ENCODE measurements at places on chromosomes 16 and 17.
A peak's percentile ranks its signal among the peaks of the same experiment; 100 is the strongest.

DNA sequence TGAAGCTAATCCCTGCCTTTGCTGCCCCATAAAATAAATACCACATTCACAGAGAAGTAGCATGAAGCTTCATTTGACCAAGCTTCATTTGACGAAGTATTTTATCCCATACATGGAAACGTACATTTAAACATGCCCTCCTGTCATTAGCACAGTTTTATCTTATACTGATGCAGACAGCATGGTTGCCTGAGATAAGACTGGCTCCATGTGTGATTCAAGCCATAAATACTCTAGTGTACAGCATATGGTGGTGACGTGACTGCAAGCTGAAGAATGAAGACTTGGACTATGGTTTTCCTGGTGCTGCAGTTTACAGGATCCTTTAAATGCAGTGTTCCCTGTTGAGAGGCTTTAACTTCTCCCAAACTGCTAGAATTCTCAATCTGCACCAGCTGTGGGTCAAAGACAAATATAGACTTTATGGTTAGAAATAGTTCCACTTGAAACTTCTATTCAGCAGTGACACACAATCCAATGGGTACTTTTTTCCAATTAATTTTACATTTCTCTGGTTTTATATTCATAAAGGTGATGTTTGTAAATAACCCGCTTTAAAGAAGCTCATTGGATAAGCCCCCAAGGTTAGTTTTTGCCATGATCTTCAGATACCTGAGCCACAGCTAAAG lies 64.9 kb downstream of the CYB561 start:
- no peak for DNase-seq

DNA sequence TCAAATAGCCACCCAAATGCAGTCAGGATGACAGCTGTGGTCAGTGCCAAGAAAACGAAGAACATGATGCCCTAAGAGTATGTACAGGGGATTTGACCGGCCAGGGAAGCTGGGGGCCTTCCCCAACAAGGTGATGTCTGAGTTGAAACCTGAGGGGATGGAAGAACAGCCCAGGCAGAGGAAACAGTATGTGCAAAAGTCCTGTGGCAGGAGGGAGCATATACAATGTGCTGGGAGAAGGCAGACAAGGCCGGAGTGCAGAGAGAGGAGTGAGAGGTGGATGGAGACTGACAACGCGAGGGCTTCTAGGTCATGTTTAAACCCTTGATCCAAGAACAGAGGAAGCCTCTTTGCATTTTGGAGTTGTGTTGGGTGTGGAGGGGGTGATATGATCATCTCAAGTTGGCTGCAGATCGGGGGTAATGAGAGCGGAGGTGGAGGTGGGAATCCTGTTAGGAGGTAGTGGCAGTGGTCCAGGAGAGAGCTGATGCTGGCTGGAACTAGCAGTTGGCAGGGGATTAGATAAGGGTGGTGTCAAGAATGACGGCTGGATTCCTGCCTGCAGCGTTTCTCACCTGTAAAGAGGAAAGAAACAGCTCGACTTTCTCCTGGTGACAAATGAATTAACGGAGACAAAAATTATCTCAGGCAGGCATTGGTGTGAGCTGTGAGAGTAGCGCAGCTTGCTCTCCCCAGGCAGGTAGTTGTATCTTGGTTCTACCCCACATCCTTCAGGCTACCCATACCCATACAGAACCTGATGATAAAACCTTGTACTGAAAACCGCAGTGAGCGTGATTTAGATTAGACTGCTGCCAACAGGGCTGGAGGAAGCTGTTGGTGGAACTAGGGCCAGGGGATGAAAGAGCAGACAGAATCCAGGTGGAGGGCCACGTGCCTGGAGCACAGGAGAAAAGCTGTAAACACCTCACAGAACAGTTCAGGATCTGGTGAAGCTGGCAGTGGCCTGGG lies 37.2 kb upstream of the NGFR start:
- no peak for DNase-seq

DNA sequence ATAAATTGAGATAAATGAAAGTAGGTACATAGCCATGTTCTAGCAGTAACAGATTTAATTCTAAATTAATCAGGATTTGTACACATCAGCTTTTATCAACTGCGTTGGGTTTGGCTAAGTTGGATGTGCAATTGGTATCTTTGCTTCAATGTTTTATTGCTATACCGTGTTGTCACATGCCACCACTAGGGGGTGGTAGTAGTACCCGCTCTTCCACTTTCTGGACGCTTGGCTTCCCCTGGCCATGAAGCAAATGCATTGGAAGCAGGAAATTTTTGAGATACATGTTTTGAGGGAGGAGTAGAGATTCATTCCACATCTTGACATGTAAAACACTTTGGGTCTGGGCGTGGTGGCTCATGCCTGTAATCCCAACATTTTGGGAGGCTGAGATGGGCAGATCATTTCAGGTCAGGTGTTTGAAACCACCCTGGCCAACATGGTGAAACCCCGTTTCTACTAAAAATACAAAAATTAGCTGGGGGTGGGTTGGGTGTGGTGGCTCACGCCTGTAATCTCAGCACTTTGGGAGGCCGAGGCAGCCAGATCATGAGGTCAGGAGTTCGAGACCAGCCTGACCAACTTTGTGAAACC lies 58.6 kb downstream of the EMP2 start:
- DNase-seq, result no peak

DNA sequence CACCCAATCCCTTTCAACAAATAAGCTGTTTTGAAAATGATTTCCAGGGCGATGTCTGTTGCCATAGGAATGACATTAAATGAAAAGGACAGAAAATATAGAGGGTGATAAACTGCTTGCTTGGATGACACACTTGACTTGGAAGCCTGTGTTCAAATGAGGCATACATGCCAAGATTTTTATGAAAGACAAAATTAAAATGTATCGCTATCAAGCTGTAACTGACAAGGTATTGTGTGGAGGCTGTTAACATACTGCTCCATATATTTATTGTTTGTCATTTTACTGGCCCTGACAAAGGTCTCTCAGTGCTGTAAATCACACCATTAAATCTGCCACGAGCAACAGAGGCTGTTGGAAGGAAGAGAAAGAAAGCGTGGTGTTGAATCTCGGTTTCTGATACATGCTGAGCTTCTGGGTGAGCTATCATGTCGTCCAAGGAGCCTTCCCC lies 456.2 kb upstream of the SALL1 start:
- DNase-seq, result no peak

DNA sequence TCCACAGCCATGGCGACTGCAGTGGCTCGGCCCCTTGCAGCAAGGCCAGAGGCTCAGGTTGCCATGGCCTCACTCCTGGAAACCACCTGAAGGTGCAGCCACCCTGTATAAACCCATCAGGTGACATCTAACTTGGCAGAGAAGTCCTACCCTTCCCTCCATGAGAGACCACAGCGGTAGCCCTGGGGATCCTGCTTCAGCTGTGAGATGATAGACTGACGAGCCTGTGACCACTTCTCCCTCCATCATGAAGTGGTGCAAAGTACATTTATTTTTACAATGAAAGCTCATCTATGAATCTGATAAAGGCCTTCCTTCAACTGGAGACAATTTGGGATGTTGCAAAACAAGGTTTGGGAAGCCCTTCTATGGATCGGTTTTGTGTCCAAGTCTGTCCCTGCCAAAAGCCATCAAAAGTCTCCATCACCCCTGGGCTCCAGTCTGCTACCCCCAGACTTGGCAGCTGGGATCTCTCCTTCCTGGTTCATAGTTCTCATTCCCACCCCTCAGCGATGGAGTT lies 1.8 kb downstream of the ZACN start:
- no peak for DNase-seq

GRCh38 chr17:12509801-12510200 lies 155.9 kb upstream of the MYOCD start:
- no peak for DNase-seq

GRCh38 chr17:45745601-45746494 lies 38.3 kb upstream of the CRHR1 start:
- no peak for DNase-seq

GRCh38 chr16:57061084-57061905 lies 31.1 kb upstream of the CPNE2 start:
- DNase-seq, result peak; percentile 89

DNA sequence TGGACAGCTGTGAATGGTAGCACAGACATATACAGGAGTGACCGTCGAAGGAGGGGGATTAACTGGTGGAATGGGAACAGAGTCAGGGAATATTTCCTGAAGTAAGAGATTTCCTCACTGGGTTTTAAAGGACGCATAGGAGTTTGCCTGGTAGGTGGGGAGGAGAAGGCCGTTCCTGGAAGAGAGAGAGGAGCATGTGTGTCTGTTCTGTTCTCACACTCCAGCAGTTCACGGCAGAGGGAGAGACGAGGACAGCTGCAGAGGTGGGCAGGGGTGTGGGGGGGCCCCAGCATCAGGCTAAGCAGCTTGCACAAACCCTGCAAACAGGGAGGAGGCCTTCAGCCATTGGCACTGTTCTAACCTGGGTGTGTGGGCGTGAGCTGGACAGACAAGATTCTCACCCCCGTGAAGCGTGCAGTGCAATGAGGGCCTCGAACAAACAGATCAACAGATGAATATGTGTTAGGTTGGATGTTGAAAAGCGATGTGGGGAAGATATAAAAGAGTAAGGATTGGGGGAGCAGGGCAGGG lies 85.3 kb upstream of the GSE1 start:
- DNase-seq, result no peak

- no peak for DNase-seq
Measured at GRCh38 chr16:3876695-3877094, 3.8 kb downstream of the CREBBP start.

DNA sequence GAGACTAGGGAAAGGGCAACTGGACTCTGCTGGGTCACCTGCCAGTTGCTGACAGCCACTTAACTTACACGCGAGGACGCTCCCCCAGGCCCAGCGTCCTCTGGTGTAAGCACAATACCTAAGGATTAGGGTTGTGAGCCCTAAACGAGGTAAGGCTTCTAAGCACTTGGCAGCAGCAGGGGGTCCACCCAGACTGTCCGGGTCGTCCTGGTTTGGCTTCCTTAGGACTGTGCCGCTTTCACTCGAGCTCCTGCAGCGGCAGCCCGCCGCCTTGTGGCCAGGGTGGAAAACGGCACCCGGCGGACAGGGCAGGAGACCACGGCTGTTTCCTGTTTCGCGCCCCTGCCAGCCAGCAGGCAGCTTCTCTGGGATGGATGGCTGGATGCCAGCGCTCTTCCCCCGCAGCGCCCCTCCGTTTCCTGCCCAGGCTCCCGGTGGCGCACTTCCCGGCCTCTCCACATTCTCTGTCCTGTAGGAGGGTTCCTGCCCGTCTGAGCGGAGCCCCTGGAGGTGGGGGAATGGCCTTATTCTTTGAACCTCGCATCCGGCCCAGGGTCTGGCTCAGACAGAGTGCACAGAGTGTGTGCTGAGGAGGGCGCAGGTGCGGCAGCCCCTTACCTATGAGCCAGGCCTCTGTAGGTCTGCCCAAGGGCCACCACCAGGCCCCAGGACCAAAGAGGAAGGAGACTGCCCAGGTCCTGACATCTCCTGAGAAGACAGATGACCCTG lies 47.0 kb upstream of the AMZ2 start:
- peak; percentile 87 for DNase-seq

DNA sequence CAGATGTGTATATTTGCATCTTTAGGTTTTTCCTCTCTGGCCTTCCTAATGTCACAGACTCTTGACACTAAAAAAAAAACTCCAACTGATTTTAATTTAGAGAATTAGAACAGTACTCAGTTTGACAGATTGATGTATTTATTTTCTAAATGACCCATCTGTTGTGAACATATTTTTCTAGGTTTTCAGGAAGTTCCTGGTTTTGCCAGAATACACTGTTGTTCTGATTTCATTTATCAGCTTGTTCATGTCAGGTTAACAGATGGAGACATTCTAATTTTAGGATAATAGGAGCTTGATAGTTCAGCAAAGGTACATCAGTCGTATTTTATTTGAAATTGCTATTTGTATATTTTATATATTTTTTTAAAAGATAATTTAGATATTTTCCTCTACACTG lies 133.4 kb downstream of the TANC2 start:
- no peak for DNase-seq

DNA sequence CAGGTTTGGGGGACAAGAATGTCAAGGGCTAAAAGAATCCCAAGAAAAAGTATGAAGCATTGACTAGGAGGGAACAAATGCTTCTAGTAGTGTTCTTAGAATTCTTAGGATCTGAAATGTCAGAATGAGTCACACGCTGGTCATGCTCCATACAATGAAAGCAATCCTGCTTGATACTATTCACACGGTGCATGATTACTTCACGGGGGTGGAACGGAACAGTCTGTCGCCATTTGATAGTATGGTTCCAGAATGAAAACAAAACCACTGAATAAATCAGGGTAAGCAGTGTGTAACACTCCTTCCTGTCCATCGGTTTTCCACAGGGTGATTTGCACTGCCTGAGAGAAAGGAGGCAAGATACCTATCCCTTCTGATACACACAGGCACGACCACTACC lies 22.9 kb upstream of the YWHAE start:
- no peak for DNase-seq

- DNase-seq, result no peak
Measured at GRCh38 chr17:73481676-73482075, 162.6 kb downstream of the SDK2 start.

GRCh38 chr17:64074704-64075426 lies 54.4 kb upstream of the ICAM2 start:
- DNase-seq, result no peak

DNA sequence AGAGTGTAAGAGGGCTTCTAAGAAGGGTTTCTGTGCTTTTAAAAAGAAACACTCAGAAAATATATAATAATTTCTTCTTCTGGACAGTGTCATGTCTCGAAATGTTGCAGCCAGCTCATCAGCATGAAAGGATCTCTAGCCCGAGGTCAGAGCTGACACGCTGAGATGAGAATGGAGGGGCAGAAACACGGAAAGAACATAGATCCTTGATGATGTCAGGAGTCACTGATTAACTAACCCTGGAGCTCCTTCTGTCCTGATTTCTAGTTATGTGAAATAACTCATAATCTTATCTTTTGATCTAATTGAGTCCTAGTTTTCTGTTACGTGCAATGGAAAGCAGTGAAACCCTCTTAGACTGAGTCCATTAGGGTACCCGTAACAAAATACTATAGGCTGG lies 10.3 kb upstream of the TOX3 start:
- DNase-seq, result no peak

DNA sequence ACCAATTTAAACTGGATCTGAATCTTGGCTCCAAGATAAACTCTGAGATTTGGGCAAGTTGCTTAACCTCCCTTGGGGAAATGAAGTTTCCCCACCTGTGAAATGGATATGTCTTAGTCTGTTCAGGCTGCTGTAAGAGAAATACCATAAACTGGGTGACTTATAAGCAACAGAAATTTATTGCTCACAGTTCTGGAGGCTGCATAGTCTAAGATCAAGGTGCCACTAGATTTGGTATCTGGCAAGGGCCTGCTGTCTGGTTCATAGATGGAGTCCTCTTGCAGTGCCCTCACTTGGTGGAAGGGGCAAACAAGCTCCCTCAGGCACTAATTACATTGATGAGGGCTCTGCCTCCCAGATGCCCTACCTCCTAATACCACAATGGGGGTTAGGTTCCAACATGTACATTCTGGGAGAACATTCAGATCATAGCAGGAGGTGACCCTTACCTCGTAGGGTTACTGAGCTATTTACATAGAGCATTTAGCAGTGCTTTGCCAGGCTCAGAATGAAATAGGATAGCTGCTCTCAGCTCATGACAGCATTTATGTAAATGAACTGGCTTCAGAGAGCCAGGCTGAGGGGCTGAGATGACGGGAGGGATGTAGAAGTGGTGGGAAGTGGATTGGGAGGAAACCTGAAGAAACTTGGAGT lies 83.9 kb downstream of the SPECC1 start:
- no peak for DNase-seq

Data from upper lobe of right lung (tissue), 1 donor.